NB4 (cell line): ENCODE measurements at places on chromosomes 6 and 20.
A peak's percentile ranks its signal among the peaks of the same experiment; 100 is the strongest.

- no peak for DNase-seq
Measured at GRCh38 chr6:154596701-154597100, 86.2 kb upstream of the CNKSR3 start.

GRCh38 chr20:54680439-54680838 is 205.0 kb downstream of the DOK5 start:
- no peak for DNase-seq

DNA sequence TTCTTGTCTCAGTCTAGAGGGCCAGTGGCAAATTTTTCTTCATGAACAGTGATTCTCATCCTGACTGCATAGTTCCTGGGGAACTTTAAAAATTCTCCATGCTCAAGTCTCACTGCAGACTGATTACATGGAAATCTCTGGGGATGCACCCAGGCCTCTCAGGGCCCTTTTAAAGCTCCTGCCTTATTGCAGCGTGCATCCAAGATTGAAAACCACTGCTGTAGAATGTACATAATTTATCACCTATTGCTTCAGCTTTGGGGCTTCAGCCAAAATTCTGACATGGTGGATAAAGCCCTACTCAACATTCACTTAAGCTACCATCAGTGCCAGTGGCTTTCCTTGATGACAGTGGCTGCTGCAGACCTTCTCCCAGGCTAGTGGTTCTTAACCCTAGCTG is 143.8 kb downstream of the BTBD3 start:
- DNase-seq: no peak

- no peak for DNase-seq
Measured at GRCh38 chr6:118524686-118525085, 23.4 kb upstream of the PLN start.

DNA sequence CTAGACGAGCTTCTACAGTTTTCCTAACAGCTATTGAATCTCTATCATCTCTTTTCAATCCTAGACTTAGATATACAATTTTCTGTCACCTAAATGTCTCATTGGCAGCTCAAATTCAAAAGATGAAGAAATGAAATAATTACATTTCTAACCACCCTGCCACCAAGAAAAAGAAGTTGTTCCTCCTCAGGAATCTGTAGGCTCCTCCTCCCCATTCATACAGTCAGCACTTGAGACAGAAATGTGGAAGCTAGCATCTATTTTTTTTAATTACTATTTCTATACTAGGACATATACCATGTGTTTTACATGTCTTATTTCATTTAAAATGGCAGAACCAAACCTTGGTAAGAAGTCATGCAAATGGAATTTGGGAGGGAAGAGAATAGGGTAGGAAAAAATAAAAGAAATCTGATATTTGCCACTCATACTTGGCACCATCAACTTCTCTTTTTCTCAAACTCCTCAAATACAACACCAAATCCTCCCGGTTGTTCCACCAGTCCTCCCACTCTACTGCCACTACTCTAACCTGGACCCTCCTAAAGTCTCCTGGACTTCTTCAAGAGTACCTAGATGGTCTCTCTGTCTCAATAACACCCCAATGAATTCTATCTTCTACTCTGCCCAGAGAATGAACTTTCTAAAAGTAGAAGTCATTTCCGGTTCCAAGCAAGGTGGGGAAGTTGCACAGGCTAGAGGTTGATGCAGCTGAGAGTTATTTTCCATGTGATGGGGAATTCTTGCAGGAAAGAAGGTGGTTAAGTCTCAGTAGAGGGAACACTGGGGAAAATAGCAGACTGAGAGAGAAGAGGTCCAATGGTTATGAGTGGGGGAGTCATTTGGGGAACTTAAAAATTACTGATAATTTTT is 54.1 kb downstream of the ATXN1 start:
- DNase-seq: no peak

DNA sequence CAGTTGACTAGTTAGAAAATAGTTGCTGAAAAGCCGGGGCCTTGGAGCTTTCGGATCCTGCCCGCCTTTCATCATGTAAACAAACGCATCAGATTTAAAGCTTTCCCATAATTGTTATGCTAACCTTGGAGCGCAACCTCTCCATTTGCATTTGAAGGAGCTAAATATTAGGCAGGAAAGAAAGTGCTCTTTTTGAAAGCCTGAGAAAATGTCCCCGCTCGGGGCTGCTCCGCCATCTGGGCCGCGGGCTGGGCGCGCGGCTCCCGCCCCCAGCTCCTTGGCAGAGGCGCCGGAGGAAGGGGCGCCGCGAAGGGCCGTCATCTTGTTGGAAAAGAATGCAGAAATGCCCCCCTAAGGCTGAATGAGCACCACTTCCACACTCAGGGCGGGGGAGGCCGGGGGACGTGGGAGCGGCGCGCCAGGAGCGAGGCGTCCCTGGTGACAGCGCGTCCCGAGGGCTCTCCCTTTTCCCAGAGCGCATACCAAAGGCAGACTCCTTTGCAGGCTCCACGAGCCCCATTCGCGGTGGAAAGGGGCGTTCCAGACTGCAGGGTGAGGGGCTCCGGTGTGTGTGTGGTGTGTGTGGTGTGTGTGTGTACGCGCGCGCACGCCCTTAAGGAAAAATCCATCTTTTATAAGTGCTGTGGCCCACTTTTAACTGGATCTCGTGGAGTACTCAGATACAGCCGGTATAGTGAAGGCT is 145.6 kb upstream of the ID4 start:
- DNase-seq: no peak

DNA sequence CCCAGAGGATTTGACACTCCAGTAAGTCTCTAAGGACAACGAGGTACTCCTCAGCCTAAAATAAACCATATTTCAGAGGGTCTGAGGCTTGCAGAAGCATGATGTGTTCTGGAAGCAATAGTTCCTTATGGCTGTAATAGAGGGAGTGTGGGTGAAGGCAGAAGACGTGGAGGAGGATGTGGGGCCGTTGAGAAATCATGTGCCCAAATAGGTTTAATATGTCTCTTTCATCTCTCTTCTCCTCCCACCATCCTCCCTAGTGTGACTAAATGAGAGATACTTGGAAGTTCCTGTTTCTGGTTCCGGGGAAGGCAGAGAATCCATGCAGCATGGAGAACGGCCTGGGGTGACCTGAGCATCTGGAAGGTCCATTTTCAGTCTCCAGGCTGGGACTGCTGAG is 174.0 kb upstream of the RSPO3 start:
- DNase-seq: peak; percentile 53

DNA sequence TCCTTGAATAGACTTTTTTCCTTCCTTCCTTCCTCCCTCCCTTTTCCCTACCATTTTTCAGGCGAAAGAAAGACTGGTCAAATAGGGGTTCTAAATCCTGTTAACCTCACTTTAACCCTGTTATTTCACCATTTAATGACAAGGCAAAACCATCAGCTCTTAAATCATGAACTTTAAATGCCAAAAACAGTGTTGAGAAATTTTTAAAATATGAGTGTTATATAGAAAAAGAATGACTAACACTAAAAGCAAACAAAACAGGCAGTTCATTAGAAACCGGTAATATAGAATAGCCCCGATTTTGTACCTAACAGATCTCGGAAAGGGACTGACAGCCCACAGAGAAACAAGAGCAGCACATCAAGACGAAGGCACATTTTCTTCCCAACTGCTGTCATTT is 57.4 kb upstream of the CEP85L start:
- no peak for DNase-seq
